GF-D8 (cell line): ENCODE measurements at places on chromosomes 13 and 19.

GRCh38 chr13:41496420-41497234 lies 39.3 kb downstream of the RGCC start:
- no peak for DNase-seq

DNA sequence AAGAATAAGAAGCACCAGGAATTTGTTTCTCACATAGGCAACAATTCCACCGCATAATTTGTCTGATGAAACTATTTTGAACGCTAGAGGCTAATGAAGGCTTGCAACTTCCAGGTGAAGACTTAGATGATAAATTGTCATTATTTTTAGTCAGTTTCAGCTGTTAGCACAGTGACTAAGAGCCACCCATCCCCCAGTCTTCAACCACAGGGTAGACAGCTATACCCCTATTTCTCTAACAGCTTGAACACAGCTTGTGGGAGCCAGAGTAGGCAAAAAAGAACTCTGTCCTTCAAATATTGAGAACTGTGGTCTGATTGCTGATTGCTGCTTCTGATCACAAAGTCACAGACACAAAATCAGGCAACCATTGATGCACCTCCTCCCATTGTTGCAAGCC lies 1124.8 kb upstream of the PRR20A start:
- no peak for DNase-seq

- DNase-seq, result no peak
Measured at GRCh38 chr19:11261971-11262839, at the start of gene DOCK6. TSS of gene DOCK6 (minus strand) at chr19:11262524. CDS start at chr19:11262440, 84 bp downstream.

GRCh38 chr19:5479958-5480357 lies 24.7 kb downstream of the ZNRF4 start:
- no peak for DNase-seq

GRCh38 chr13:89267734-89268133 lies 1596.6 kb downstream of the SLITRK5 start:
- no peak for DNase-seq

GRCh38 chr13:26709461-26709860 lies 51.1 kb downstream of the GPR12 start:
- no peak for DNase-seq

- no peak for DNase-seq
Measured at GRCh38 chr13:83831796-83832195, 50.5 kb downstream of the SLITRK1 start.

GRCh38 chr13:104014803-104015645 lies 948.8 kb upstream of the SLC10A2 start:
- no peak for DNase-seq

DNA sequence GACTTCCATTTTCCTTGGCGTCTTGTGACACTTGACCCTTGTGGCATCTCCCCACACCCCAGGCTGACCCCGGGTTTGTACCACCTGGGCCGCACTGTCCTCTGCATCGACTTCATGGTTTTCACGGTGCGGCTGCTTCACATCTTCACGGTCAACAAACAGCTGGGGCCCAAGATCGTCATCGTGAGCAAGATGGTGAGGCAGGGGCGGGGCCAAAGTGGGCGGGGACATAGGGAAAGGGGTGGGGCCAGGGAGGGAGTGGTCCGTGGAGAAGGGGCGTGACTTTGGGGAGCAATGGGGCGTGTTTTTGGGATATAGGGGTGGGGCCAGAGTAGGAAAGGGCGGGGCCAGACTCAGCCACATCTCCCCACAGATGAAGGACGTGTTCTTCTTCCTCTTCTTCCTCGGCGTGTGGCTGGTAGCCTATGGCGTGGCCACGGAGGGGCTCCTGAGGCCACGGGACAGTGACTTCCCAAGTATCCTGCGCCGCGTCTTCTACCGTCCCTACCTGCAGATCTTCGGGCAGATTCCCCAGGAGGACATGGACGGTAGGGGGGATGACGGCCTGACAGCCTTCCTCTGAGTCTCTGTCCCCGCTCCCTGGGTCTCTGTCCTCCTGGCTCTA lies 42.8 kb downstream of the TRPM4 start:
- DNase-seq, result no peak

- no peak for DNase-seq
Measured at GRCh38 chr13:94154367-94154766, 325.1 kb downstream of the DCT start.

DNA sequence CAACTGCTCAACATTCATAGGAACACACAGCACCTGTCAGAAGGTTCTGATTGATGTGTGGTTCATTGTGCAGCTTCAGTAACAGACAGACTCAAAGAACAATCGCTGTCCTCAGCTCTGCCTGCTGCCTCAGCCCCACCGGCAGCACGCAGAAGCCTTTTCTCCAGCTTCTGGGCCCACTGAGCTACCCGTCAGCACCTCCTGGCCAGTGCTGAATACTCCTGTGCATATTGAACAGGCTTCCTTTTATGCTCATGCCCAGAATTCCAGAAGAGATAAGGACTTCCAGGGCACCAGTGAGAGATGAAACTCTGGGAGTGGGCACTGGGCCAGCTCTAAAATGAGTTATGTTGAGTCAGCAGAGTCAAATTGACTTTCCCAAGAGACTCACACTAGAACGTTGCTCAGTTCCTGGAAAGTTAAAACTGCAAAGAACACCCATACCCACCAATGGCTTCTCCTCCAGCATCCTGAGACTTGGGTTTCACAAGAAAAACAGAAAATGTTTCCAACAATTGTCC lies 119.3 kb downstream of the COL4A1 start:
- DNase-seq, result no peak

DNA sequence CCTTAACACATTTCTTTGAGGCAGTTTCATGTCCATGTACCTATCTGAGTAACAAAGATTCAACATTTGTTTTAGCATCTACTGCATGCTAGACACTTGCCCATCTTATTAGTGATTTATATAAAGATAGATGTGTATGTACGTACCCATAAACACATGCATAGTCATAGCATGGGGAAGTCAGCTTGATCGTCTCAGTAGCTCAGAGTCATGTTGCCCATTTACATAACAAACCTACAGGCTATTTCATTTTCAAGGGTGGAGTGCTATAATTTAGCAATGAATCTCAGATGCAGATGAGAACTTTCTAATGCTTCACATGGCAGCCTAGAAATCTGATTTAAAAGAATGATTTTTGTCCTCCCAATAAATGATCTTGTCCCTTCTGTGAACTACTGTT lies 23.5 kb downstream of the FLT1 start:
- DNase-seq, result no peak

GRCh38 chr19:4586245-4586644 lies 26.8 kb upstream of the SEMA6B start:
- no peak for DNase-seq

GRCh38 chr19:10587022-10587838 lies at the start of gene AP1M2:
TSS of gene AP1M2 (minus strand) at chr19:10587312. CDS start at chr19:10587231, 81 bp downstream.
- DNase-seq, result no peak

- no peak for DNase-seq
Measured at GRCh38 chr13:35927567-35928021, 203.6 kb downstream of the DCLK1 start.

DNA sequence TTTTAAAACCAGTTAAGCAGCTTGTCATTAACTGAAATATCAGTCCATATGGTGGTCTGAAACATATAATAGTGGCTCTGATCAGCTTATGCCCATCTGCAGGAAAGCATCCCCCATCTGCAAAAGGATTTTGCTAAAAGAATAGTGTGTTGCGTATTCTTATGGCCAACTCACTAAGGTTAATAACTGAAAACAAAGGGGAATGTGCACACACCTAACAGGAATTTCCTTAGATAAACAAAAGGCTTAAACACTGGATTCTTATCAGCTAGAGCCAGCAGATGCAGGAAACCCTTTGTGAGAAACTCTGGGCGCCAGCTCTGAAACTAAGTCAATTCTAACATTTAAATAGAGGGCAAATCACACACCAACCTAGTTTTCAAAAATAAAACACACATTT lies 22.1 kb downstream of the VPS36 start:
- DNase-seq, result peak; percentile 51

DNA sequence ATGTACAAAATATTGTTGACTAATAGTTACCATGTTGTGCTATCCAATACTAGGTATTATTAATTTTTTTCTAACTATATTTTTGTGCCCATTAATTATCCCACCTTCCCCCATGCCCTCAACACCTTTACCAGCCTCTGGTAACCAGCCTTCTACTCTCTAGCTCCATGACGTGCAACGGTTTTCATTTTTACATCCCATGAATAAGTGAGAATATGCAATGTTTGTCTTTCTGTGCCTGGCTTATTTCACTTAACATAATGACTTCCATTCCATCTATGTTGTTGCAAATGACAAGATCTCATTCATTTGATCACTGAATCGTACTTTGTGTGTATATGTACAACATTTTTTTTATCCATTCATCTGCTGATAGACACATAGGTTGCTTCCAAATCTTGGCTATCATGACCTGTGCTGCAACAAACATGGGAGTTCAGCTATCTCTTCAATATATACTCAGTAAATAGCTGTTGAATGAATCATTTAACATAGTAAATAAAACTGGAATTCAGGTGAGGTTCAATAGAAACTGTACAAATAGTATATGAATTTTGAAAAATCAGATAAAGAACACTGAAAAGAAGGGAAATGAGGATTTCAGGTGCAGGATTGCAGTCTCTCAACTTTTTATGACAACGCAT lies 509.0 kb upstream of the MIR17HG start:
- no peak for DNase-seq
